ENCODE measurements at places on chromosomes 13 and 19.

- DNase-seq = no peak
These were observed 77.9 kb downstream of the TRPC4 start for GRCh38 chr13:37791699-37792098.

DNA sequence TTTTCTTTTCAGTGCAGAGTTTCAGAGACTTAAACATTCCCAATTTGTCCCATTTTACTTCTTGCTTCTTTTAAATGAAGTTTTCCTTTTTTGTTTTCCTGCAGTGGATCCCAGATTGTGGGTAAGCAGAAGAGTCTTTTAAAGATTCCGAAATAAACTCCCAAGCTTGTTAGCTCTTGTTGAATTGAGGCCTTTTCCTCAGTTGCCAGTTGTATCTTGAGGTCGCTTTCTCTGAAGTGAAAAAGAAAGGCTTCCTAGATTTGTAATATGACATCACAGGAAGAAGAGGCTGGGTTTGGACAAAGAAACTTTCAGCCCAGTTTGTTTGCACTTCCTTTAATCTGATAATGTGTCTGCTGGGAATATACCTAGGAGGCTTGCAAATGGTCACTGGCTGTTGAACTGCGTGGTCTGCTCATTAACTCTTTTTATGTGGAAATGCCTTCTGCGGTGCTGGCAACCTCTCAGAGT, at the start of gene LPAR6:
LPAR6 (minus strand) TSS at position 233 of the 471 bp plus-strand sequence. CDS start 690 bp downstream, outside the sequence.
- DNase-seq = no peak

GRCh38 chr13:112679381-112679780, 10.5 kb upstream of the ATP11A start:
- no peak for DNase-seq

GRCh38 chr13:100106705-100107104, 17.8 kb downstream of the PCCA start:
- DNase-seq = no peak

DNA sequence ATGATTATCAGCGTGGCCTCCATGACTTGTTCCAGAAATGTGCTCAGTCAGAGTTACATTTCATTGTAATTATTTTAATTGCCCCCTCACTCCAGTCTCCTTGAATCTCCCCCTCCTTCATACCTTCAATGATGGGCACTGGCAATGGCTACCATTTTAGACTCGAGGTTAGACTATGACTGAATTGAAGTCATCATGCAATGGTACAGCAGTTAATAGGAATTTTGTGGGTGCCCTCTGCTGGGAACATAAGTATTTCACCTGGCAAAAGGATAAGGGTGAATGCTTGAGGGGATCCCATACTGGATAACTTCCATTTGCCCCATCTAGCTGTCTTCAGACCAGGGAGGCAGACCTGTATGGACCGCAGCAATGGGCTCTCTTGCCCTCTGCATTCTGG, 32.2 kb upstream of the USP12 start:
- DNase-seq = no peak

- DNase-seq = no peak
These were observed 6.8 kb upstream of the ZNF324 start for GRCh38 chr19:58460039-58460438.

- no peak for DNase-seq
These were observed 5.4 kb upstream of the TRIM28 start for GRCh38 chr19:58538257-58539168.

GRCh38 chr13:103663996-103664395, 597.8 kb upstream of the SLC10A2 start:
- DNase-seq = no peak

- DNase-seq = no peak
These were observed 1.0 kb downstream of the FSTL3 start for GRCh38 chr19:677201-677600.

- no peak for DNase-seq
These were observed 10.2 kb upstream of the CARM1 start for GRCh38 chr19:10861103-10861651.

GRCh38 chr13:113305208-113305607, 8.2 kb downstream of the LAMP1 start:
- no peak for DNase-seq

DNA sequence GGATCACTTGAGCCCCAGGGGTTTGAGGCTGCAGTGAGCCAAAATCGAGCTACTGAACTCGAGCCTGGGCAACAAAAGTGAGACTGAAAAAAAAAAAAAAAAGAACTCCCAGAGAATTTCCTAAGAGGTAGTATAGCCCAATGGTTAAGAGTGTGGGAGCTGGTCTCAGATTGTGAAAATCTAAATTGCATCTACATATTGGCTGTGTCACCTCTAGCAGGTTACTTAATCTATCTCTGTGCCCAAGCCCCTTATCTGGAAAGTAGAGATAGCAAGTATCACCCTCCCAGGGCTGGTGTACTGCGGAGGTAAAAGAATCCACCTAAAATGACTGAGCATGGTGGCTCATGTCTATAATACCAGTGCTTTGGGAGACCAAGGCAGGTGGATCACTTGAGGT, 3.7 kb upstream of the PLAUR start:
- no peak for DNase-seq
